SK-N-SH (cell line): ENCODE measurements at places on chromosomes 5 and 9.

GRCh38 chr5:115627295-115627865 is 1.5 kb upstream of the TMED7 start:
- no peak for DNase-seq

GRCh38 chr9:7533376-7534090 is 266.0 kb downstream of the DMAC1 start:
- DNase-seq = no peak

DNA sequence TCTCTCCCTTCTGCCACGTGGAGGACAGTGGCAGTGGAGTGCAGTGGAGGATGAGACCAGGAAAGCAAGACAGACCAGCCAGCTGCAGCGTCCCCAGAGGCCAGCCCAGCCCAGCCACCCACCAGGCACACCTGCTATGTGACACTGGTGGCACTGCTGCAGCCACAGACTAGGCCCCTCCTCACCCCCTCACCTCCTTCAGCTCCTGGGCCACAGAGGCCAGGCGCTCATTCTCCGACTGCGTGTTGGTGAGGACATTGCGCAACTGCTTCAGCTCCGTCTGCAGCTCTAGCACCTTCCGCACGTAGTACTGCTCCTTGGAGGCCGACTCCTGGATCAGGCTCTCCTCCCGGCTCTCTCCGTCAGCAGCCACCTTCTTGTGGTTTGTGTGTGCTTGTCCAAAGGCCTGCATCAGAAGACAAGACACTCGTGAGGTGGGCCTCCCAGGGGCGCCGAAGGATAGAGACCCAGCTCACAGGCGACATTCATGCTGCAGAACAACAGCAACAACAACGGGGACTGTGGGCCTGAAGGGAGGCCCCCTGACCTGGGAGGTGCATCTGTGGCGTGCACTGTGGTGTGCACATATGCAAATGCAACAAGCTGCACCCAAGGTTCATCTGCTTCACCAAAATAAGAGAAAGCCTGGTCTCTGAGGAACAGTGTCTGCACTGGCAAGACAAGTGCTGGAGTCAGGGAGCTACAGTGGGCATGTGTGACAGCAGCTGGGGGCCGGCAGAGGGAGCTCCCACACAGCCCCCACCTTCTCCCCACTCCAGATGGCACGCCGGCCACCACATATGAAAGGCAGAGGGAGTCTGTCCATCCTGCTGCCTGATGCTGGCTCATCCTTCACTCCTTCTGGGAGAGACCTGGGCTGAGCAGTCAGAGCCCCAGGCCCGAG is 35.5 kb downstream of the BICD2 start:
- DNase-seq = peak; percentile 77

DNA sequence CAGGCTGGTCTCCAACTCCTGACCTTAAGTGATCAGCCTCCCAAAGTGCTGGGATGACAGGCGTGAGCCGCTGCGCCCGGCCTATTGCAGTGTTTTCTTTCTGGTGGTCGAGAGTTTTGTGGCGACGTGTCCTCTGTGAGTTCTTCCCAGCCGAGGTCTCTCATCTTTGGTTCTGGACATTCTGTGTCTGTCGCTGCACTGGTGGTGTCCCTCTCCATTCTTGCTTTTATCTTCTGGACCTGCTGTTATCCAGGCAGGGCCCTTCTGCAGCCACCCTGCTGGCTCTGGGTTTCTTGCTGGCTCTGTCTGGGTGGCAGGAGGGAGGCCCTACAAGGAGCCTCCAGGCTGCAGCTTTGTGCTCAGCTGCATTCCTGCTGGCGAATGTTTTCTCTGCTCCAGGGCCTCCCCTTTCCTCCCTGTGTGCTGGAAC is 49.1 kb upstream of the EXOC3 start:
- DNase-seq = no peak

DNA sequence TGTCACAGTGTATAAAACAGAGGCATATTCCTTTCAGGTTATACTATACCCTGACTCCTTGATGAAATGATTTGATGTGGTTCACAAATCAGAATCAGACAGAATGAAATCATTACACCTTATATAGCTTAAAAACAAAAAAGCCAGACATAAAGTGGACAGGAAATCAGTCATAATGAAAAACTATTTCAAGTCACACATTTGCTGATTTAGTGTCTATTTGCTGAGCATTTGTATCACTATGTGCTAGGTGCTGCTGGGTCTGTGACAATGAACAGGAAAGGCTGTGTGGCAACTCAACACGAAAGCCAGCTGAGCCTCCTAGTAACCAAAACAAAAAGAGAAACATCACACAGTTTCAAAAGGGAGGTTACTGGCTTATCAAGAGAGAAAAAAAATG is 194.0 kb downstream of the EFNA5 start:
- DNase-seq = no peak

DNA sequence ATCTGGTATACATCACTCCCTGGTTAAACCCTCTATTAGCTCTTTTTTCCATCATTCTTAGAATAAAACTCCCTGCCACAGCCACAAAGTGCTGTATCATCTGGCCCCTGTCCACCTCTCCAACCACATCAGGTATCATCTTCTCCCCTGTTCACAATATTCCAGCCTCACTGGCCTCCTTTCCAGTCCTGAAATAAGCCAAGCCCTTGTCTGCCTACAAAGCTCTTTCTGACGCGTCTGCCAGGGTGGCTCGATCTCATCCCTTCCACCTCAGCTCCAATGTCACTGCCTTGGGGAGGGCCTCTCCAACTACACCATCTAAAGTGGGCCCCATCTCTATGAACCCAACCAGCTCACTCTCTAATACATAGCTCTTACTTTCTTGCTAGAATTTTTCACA is 21.5 kb downstream of the CDK5RAP2 start:
- DNase-seq = no peak

DNA sequence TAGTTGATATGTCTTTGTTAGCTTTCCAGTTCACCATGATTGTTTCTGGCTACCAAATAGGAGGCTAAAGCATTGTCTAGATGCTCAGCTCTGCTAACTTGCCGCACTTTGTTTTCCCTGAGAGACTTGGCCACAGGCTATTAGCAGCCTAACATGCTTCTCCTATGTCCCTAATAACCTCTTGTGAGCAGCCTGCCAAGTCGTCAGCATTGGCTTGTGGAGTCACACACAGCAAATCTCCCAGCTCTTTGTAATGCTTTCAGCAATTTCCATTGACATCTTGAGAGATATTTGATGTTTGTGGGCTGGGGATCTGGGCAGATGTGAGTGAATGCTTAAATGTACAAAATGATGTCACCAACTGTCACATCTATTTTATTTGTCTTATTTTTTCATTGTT is 346.9 kb downstream of the KDM4C start:
- DNase-seq = no peak

DNA sequence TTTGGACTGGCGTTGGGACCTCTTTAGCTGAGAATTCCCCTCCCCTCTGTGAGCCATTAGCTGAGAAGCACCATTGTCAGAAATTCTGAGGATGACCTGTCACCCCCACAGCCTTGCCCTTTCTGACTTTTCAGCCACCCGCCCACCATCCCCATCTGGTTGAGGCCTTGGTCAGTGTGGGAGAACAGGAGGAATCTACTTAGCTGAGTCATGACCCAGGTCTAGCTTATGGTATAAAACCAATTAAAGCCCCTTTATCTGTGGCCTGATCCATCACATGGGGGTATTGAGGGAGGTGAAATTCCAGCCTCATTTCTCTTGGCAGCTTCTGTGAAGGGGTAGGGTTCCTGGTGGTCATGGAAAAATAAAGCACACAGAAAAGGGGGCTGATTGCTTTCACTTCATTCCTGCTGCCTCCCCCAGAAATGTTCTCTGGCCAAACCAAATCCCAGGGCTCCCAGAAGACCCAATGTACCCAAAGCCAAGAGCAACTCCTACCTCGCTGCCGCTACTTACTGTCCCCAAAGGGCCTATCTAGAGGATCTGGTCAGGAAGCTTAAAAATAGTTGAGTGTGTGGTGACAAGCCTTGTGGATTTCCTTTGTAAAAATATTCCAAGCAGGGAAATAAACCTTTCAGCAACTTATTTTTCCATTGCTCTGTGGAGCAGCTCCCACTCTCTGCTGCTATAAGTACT is 174.8 kb upstream of the TNC start:
- no peak for DNase-seq

DNA sequence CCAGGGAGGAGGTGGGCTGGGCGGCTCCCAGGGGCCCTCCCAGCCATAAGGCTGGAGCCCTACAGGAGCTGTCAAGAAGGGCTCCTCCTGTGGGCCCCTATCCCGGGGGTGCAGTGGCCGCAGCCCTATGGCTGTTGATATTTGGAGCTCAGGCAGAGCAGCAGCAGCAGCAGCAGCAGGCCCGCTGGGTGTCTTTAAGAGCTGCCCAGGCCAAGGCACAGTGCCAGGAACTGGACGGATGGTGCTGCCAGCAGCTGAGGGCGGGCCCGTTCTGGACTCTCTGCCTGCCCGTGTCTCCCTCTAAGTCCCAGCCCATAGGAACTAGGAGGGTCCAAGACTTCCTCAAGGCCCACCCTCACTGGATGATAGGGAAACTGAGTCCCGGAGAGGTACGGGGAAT is 3.6 kb downstream of the AK1 start:
- DNase-seq = peak; percentile 69

GRCh38 chr5:150119421-150120061 is 33.2 kb upstream of the CSF1R start:
- no peak for DNase-seq

- no peak for DNase-seq
These were observed 169.8 kb upstream of the KCNN2 start for GRCh38 chr5:114192108-114192507.
